ENCODE measurements at places on chromosomes 16 and 17.
A peak's percentile ranks its signal among the peaks of the same experiment; 100 is the strongest.

GRCh38 chr17:9285602-9286427 lies 264.5 kb downstream of the NTN1 start:
- no peak for DNase-seq

DNA sequence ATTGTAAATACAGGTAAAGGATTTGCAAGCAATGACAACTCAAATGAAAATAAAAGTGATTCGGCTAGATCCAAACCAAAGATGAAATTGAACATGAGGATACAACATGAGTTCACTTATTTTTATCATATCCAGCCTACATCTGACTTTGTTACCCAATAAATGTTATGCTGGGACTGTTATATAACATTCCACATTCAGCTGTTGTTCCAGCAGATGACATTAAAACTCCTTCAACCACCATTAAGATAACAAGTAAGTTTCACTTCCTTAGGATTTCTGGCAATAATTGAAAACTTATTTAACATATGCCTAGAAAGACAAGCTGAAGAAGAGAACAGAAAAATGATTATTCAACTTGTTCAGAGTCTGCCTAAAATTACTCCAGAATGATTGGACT lies 729.4 kb downstream of the CDH11 start:
- DNase-seq: no peak

DNA sequence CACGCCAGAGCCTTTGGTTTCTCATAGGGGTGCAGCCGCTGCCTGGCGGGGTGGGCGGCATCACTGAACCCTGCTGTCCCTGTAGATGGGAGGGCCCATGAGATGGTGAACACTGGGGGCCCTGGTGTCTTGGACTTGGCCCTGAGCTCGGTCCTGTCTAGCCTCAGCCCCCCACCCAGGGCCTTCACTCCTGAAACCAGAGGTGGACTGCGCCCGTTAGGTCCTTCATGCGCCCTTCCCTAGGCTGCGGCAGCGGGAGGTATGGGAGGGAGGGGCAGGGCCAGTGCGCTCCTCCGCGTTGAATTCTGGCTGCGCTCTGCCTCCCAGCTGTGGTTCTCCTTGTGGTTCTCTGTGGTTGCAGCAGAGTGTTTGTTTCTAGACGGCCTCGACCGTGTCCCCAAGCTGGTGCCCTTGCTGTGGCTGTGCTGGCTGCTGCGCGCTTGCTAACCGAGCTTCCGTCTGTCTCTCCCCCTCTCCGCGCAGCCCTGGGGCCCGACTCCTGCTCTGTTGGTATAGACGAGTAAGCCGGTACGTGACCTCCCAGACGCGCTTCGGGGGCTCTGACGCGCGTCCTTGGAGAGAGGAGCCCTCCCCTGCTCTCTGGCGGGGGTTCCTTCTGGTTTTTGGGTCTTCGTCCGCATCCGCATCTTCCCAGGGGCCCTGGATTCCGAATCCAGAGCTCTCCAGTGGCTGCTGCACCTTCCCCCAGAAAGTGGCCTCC lies 7.4 kb upstream of the NUDT16L1 start:
- no peak for DNase-seq

DNA sequence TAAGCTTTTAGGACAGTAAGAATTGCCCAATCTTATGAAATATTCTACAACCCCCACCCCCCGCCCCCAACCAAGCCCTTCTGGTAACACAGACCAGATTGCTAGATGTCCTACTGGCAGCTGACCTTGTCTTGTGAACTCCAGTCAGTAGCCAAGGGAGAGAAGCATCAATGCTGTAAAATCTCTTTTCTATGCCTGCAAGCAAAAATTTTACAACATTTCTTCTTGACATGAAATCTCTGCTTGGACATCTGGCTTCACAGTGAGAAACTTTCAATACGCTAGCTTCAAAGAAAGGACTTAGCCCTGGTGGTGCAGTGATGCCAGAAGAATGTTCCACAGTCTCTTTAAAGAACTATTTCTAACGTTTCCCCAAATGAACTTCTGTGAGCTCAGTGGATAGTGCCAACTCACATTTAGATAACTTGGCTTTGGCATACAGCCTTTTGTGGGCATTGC lies 169.3 kb upstream of the AXIN2 start:
- no peak for DNase-seq

DNA sequence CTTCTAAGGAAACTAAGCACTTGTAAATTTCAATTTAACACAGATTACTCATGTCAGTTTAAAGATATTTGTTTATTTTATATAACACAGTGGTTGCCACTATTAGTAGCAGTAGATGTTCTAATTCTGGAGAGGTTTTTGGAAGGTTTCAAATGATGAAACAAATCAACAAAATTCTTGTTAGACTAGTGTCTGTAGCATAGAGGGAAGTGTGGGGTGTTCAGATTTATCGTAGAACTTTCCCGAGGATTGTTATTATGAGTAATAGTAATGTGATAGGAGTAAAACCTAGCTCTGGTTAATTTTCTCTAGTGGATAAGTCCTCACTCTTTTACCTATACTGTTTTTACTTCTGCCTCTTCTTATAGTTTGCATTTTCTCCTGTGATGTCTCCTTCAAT lies 6.3 kb downstream of the GAN start:
- DNase-seq: no peak

GRCh38 chr16:70706948-70707465 lies 21.2 kb upstream of the MTSS2 start:
- no peak for DNase-seq

GRCh38 chr17:27354051-27354490 lies 60.2 kb downstream of the WSB1 start:
- DNase-seq: peak; percentile 71

Data from upper lobe of right lung (tissue), 1 donor.